ENCODE measurements at places on chromosomes 6 and 20.

DNA sequence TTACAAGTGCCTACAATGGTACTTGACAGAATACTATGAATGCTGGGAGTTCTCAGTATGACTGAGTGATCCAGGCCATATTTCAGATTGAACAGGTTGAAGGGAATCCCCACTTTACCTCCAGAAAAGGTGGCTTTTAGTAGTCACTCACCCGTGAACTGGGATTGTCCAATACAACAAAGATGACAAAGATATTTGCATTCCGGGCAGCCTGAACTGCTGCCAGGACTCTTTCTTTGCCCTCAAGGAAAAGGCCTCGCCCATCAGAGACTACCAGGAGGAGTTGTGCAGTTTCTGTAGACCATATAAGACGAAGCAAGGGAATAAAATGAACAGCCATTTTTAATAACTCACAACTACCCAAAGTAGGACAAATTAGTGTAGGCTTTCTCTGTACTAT lies 6.3 kb upstream of the LYRM2 start:
- DNase-seq, result no peak

GRCh38 chr20:49510562-49511122 lies 28.2 kb upstream of the KCNB1 start:
- DNase-seq, result no peak

- DNase-seq, result no peak
Measured at GRCh38 chr6:18368277-18369105, 18.7 kb upstream of the RNF144B start.

GRCh38 chr20:41497186-41497895 lies 120.8 kb downstream of the CHD6 start:
- no peak for DNase-seq

DNA sequence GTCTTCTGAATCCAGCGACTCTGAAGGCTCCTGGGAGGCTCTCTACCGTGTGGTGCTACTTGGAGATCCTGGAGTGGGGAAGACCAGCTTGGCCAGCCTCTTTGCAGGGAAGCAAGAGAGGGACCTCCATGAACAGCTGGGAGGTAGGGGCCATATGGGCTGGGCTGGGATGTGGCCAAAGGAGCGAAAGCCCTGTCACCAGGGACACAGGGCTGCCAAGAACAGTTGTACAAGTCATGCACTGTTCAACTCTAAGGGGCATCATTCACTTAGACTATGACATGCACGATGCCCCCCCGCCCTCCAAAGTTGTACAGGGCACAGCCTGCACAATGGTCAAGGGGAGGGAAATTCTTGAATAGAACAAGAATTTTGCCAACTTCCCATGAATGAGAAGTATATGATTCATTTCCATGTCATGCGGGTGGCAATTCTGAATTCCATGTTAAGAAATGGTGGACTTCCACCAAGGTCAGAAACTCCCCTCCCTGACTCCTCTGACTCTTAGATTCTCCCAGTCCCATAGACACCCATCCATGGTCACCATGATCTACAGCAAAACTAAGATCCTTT lies 1.6 kb downstream of the REM1 start:
- no peak for DNase-seq

DNA sequence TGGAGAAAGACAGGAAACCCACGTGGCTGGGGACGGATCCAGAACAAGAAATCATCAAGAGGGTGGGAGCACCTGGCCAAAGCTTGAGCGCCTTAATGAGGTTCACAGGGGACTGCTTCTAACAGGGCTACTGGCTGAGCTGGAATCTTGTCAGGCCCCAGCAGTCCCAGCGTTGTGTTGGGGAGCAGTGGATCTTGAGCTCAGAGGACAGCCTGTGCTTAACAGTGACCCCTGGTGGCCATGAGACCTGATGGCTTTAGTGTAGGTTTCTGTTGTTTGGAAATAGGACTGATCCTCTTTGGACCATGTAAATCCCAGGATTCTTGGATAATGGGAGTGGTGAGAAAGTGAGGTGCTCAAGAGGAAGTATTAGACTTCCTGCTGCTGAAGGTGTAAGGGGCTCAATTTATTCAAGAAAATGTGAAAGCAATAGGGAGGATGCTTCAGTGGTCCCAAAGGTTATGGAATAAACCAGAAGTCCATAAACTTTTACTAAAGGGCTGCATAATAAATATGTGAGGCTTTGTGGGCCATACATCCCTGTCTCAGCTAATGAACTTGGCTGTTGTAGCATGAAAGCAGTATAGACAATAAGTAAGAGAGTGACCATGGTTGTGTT lies 216.2 kb downstream of the NFATC2 start:
- DNase-seq, result peak; percentile 27

GRCh38 chr6:151803743-151804142 lies 3.7 kb upstream of the ESR1 start:
- DNase-seq, result no peak

DNA sequence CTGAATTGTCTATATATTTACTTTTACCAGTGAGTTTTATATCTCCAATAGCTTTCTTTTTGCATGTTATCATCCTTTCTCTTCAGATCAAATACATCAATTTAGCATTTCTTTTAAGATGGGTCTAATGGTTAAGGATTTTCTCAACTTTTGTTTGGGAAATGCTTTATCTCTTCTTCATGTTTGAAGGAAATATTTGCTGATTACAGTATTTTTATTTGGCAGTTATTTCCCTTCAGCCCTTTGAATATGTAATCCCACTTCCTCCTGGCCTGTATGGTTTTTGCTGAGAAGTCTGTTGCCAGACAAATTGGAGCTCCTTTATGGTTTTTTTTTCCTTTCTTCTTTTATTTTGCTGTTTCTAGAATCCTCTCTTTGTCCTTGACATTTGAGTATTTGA lies 6.7 kb upstream of the CST9L start:
- DNase-seq, result no peak

DNA sequence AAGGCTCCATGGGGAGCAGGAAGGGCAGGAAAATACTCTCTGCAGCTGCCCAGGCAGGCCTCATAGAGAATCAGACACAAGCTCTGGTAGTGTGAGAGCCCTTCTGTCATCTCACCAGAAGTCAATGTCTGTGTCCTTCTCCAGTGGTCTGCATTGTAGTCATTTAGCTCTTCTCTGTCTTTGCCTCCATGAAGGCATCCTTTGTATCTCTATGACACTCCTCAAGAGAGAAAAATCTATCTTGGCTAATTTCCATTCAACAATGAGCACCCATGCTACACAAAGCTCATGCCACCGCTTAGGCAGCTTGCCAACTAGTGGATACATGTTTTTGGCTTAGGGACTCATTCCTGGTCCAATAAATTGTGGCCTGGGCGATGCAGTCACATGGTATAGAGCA lies 92.1 kb downstream of the RNF217 start:
- DNase-seq, result no peak

DNA sequence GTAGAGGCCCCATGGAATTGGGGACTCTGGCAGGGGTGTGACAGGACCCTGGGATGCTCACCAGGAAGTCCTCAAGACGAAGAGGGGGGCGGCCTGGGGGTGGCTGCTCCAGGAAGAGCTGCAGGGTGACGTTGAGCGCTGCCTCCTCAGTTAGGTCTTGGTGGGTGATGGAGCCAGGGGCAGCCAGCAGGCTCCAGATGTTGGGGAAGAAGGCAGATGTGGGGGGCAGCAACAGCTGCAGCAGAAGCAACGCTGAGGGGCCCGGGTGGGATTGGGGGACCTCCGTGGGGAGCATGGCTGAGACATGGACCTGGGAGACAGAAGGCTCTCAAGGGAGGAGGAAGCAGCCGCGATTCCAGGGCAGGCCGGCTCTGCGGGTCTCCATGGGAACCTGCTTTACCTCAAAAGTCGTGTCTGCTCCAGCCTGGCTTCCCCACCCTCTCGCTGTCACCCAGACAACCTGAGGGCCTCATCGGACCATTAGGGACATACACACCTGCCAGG lies 591 bp downstream of the VWA7 start:
- DNase-seq, result peak; percentile 34

- no peak for DNase-seq
Measured at GRCh38 chr6:13296536-13296997, 31.8 kb downstream of the TBC1D7 start.

- DNase-seq, result peak; percentile 45
Measured at GRCh38 chr6:159595173-159595572, 97.9 kb downstream of the SOD2 start.

- DNase-seq, result peak; percentile 77
Measured at GRCh38 chr6:25788305-25788922, 33.9 kb downstream of the SLC17A4 start.

DNA sequence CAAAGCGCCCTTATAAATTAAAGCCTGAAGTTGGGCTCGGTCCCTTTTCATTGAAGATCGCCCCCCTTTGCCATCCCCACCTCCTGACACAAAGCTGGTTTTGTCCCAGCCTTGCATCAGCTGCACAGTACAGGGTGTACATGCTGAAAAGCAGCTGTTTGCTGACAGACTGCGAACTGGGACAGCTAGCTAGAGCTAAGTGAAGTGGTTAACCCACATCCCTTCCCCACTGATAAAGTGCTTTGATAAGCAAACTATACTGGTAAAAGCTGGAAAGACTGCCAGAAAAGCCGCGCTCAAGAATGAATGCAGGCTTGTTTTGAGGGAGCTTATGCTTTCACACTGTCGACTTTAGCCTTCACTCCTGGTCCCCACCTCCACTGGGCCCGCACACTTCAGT lies 207.3 kb downstream of the GMDS start:
- DNase-seq, result no peak

DNA sequence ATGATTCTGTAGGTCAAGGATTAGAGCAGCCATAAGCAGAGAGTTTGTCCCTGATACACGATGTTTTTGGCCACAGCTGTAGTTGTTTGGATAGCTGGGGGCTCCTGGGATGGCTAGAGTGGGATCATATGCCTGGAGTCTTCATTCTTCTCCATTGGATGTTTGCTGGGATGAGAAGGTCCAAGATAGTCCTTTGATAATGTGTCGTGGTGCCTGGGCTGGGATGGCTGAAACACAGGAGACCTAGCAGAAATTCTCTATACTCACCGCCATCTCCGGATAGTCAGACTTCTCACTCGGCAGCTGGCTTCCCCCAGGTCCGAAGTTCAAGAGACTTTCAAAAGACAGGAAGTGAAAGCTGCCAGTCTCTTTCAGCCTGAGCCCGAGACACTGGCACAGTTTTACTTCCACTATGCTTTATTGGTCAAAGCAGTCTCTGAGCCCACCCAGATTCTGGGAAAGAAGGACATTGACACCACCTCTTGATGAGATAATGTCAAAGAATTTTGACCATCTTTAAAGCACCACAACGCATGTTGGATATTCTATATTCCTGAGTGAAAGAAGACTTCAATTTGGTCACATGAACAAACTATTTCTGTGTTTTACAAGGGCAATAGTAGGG lies 16.0 kb downstream of the MARCKS start:
- peak; percentile 73 for DNase-seq

DNA sequence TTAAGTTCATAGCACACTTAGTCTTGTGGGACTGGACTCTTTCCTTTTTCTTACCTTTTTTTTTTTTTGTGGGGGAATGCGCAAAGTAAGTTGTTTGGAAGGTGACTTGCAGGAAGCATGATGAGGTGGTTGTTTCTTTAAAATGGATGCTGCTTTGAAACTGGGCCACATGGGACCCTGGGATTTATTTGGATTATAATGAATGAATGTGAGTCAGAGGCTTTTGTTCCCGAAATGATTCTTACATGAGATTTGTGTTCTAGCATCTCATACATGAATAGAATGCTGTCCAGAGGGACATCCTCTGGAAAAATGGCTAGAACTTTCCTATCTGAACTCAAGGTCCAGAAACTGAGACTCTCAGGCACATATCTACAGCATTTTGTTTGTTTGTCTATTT lies 236.6 kb upstream of the RNF24 start:
- no peak for DNase-seq

GRCh38 chr6:170438402-170438753 lies 114.7 kb downstream of the PSMB1 start:
- DNase-seq, result peak; percentile 85

DNA sequence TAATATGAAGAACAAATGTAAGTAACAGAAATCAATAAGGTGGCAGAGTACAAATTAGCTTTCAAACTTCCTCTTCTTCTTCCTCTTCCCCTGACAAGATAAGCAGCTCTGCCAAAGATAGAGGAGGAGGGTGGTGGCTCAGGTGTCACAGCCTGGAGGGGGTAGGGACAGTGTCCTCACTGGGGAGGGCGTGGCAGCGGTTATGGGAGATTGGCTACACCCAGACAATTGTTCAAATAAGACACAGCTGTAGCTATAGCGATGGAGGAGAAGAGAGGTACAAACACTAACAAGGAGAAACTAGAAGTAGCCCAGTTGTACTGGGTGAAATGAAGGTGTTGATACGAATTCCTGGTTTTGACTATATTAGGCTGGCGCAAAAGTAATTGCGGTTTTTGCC lies 198.5 kb downstream of the TBXT start:
- no peak for DNase-seq

- DNase-seq, result no peak
Measured at GRCh38 chr6:61886608-61887259, 399.3 kb downstream of the KHDRBS2 start.

GRCh38 chr20:22052025-22052650 lies 346.7 kb downstream of the PAX1 start:
- DNase-seq, result no peak

DNA sequence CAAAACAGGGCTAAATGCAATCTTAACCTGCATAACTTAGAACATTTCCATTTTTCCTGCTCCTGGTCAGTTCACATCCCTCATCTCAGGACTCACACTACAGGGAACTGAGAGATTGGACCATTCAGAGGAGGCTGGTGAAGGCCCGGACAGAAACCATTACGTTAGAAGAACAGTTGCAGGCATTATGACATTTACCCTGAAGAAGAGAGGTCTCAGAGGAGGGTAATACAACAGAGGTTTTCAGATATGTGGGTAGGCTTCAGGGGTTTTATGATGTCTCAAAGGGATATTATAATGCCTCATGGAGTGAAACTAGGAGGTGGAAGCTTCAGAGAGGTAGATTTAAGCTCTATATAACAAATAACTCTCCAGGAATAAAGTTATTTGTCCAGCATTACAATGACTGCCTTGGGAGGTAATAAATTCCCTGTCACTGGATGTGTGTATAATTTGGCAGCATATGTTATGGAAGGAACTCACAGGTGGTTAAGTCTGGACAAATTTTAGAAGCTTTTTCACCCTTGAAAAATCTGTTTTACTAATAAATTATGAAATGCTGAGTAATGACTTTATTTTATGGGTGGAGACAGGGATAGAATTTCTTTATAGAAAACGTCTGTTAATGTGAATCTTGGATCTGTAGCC lies 36.7 kb upstream of the RIPOR2 start:
- no peak for DNase-seq

GRCh38 chr20:412081-412480 lies 4.0 kb downstream of the RBCK1 start:
- DNase-seq, result no peak

DNA sequence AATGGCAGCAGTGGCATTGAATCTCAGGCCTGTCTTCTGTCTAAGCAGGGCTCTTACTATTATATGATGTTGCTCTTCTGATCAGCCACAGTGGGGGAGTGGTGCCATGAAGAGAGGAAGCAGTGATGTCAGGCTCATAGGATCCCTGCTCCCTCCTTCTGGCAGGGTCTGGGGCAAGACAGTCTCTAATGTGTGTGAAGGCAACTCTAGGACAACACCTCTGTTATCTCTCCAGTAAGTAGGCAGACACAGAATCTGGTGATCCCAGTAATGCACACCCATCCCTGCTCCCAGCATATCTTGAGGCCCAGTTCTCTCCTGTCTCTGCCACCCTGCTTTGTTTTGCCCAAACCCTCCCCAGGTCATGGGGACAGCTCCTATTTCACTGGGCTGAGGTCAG lies 8.8 kb downstream of the C20orf202 start:
- peak; percentile 65 for DNase-seq
